IMR-90 (cell line): ENCODE measurements at places on chromosomes 2 and 18.

- DNase-seq = no peak
Measured at GRCh38 chr2:181578829-181579228, 78.1 kb downstream of the CERKL start.

DNA sequence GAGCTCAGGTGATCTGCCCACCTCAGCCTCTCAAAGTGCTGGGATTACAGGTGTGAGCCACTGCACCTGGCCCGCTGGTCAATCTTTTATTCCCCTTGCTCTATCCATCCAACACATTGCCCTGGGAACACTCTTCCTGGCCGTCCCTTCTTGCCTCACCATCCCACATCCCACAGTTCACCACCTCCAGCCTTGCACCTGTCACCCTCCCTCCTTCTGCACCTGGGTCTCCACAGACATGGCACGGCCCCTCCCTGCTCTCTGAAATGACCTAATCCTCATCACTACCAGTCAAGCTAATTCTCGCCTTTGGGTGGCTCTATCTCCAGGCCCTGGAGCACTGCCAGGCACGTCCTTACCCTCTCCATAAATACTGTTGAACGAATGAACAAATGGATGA, 116.9 kb upstream of the TEX51 start:
- DNase-seq = no peak

- DNase-seq = no peak
Measured at GRCh38 chr2:107811411-107811810, 15.3 kb upstream of the RGPD4 start.

DNA sequence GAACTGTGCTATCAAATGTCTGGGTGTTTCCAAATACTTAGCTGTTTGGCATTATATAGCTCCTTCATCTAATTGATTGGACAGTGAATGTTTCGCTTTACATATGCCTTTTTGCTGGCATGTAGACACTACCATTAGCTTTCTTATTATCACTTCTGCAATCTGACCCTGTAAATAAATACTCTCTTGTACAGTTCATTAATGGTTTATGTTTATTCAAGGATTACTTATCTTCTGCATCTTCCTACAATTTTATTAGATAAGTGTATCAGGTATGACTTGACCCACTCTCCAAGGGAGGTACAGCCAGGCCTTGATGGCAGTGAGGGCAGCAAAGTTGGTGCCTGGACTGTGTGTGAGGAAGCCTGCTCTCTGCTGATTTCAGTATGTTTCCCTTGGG, 614.1 kb upstream of the SETBP1 start:
- DNase-seq = no peak

DNA sequence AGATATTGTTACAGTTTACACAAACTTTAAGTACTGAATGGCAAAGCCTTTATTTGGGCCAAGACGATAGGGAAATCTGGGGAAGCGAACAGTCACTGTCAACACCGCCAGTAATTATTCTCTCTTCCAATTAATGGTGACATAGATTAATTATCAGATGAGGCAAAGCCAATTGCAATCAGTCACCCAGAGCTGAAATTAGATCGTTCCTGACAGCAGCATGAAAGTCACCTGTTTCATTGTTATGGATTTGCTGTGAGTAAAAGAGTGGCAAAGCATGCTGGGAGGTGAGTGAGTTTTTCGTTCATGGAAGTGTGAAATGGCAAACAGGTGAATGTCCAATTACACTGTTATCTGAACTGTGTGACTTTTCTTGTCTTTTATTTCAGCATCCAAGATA, 164.8 kb upstream of the KLHL14 start:
- DNase-seq = no peak

GRCh38 chr2:236047886-236048540, 120.2 kb downstream of the GBX2 start:
- no peak for DNase-seq

DNA sequence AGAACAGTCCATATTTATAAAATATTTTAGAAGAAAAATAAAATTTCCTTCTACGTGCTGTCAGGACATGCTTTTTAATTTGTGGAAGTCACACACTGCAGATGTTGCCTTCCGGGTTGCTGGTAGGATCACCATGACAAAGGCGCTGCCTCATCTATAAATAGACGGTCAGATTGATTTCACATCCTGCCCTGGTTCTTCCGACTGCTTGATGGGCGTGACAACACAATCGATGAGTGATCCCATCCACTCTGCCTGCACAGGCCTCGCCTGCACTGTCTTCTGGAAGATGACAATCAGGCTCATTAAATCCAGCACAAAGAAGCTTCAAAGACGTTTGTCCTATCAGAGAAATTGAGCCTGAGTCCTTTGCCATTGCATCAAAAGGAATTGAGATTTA, 318.9 kb upstream of the TRIB2 start:
- no peak for DNase-seq

- no peak for DNase-seq
Measured at GRCh38 chr2:218360453-218360852, 3.8 kb downstream of the CATIP start.

GRCh38 chr2:179262077-179262660, 2.5 kb downstream of the SESTD1 start:
- DNase-seq = no peak

- DNase-seq = no peak
Measured at GRCh38 chr18:49537232-49537896, 24.5 kb upstream of the LIPG start.

DNA sequence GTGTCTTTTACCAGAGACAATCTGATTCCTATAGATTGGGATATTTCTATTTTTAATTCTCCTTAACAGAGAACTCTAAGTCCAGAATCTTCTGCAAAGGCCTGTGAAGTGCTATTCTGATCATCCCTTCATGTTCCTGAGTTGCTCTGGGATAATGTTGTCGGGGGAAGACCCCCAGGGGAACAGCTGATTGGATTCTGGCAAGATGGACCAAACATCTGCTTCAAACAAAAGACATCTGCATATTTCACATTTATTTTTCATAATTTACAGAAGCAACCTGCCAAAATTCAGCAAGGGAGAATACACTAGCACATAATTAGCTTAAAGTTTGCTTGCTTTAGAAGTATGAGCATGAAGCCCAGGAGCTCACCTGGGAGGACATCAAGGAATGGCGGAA, 116.0 kb upstream of the ETAA1 start:
- no peak for DNase-seq

DNA sequence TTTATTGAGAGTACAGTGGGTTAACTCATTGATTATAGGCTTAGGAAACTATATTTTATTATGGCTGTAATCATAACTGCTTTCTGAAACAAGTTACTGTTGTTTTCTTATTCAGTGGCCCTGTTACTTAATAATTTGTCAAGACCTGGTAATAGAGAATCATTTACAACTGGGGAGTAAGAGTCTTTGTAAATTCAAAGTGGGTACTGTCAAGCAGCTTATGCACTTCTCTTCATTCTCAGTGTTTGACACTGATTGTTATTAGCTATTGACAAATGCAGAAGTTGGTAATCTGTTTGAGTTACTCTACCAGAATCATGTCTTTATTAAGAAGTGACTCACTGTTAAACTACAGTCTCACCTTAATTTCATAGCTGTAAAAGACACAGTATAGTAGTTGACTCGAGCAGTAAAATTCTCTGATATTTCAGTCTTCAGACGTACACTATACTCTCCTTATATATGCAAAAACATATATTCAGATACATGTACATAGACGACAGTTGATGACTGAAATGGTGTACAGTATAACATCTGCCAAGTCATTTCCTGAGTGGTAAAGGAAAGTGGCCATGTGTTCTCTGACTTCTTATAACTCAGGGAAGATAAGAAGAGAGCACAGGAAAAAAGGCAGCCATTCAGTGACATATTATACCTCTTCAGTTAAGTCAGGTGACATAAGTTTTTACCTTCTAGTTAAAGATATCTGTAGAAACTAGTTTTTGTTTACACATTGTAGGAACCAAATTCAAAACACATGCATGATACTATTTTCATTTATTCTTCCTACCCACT, 36.0 kb upstream of the TTC27 start:
- peak; percentile 43 for DNase-seq

- DNase-seq = no peak
Measured at GRCh38 chr2:170814533-170815230, 2.0 kb upstream of the GAD1 start.

DNA sequence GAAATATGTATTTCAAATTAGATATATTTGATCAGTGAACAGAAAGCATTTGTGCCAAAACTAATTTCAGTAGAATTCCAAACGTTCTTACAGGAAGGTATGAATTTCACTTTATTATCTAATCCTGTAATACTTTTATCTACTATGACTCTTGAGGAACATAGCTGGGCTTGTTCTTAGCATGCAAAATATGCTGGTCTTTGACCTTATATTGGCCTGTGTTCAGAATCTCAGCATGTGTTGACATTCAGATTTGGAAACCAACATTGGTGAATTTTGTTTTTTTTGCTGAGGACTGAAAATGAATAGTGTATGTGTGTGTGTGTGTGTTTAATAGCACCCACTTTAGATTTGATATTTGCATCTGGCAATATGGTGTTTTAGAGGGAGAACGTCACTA, 112.2 kb downstream of the MEIS1 start:
- peak; percentile 48 for DNase-seq

DNA sequence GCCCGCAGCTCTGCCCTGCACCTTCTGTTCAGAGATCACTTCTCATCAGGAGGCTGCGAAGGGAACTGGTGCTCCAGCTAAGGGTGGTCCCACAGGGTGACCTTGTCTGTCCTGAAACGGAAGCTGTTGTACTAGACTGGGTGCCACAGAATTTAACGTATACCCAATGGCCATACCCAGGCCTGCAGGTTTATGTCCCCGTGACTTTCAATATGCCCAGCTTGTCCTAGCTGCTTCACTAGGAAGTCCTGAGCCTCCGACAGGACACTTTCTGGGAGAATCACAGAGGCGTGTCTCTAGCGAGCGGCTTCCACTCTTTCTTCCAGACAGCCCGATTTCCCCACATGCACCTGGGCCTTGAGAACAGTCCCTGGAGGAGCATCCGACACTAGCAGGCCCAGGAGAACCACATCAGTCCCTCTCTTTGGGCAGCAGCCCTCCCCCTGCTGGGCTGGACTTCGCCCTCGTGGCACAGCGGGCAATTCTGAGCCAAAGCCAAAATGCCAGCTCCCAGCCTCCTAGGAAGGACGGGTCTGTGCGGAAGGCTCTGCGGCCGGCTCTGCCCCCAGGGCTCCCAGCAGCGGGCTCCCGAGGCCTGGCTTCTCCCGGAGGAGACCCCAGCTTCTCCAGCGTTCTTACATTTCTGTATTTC, 91.9 kb upstream of the OTOS start:
- no peak for DNase-seq

GRCh38 chr2:67560771-67561456, 163.8 kb downstream of the ETAA1 start:
- DNase-seq = peak; percentile 56

DNA sequence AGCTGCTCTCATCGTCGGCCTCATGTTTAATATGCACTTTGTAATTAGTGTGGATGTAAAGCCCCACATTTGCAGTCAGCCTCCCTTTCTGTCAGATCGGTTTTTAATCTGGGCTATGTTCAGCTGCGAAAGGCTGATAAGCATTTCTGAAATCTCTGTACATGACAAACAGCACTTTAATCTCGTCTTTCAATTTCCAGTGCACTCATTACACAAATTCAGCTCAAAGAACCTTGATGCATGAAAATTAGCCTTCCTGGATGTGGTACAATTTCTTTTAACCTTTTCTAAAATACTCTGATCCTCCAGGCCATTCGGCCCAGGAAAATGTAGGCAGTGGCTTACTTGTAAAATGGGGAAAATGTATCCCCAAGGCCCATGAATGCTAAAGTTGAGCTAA, 265.1 kb downstream of the RND3 start:
- DNase-seq = no peak

DNA sequence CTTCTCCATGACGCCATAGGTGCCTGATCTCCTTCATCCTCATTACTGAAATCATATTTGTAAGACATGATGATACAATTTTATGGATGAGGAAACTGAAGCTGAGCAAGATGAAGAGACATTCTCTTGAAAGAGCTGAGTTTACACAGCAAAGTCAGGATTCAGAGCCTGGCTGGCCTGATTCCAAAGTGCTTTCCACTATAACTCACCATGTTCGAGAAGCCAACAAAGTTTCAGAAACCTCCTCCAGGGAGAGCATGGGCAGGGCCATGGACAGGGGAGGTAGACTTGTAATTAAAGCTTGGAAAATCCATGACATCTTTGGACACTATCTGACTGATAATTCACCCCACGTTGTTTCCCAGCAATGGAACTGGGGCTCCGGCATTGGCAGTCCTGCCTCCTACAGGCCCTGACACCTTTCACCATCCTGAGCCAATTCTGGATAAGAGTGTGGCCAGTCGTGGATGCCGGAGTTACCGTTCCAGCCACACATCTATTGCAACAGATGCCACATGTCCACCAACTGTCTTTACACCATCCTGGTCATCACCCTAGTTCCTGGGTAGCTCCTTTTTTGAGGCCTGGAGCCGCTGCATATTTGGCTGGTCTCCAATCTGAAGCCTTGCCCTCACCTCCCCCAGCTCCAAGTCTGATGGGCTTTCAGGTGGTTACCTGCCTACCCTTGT, 85.0 kb upstream of the PPP1CB start:
- peak; percentile 49 for DNase-seq

DNA sequence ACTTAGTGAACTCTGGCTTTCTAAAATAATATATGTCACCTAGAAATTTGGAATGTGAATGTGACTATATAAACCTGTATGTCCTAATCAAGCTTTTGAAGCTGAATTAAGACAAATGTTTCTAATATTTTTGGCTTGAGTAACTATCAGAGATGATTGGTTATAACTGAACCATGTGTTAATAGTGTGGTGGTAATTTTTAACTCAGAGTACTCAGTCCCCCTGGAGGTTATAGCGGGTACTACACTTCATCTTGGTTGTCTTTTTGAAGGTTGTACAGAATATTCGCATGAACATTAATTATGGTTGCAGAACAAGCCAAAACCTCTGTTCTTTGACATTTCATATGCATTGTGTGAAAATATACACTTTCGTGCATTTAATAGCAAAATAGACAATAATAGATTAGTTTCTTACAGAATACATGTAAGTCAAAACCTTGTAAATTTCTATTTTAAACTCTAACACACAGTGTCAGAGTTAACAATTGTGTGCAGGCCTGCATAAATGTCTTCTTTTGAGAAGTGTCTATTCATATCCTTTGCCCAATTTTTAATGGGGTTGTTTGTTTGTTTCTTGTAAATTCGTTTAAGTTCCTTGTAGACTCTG, 86.0 kb downstream of the OSBPL6 start:
- peak; percentile 59 for DNase-seq

- DNase-seq = peak; percentile 40
Measured at GRCh38 chr18:49510393-49511115, 23.5 kb upstream of the C18orf32 start.

DNA sequence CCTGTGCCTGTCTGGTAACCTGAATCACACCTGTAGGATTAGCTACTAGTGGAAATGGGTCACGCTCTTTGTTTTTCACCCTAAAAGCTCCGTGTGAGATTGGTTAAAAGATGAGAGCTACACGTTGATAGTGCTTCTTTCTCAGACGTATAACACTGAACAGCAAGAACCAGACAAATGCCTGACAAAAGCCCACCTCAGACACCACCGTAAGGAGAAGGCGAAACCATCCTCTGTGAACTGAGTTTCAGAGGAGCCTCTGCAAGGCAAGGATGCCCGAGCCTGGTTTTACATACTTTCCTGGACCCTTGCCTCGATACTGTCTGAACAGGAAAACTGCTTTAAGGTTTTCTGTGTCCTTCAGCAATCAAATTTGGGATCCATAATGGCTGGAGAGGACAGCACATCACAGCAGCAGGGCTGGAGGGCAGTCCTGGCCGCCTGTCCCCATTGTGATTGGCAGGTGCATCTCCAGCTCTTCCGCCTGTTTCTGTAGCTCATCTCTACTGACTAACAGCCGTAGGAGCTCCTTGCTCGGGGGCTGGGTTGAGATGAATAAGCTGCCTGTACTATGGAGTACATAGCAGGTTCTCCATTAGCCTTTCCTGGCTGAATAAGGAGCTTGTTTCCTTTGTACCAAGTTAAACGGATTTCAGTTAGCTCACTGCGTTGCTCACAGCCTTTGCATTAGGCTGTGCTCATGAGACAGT, 155.5 kb downstream of the MYT1L start:
- DNase-seq = no peak
